Stimulated activated CD8-positive, alpha-beta memory T cell treated with anti-CD3 and anti-CD28 coated beads, Interleukin-4, amount 100 ng/mL, for 1 hour (primary cell): ENCODE measurements at places on chromosomes 16 and 17.

DNA sequence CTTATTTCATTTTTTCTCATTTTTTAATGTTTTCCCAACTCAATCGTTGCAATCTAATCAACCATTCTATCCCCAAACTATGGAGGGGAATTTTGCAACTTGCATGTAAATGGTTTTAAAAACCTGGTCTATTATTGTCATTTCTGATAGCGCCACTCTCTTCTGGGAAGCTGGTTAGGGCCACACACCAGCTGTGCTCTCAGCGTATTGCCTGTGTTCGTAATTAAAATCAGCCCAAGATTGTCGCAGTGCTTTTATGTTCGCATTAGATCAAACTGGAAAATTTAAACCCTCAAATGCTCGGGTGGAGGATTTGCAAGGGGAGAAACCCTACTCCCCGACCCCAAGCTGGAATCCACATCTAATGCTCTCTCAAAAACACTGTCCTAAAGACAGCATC lies 123.5 kb upstream of the CACNG5 start:
- no peak for DNase-seq

- no peak for DNase-seq
These were observed 20.6 kb downstream of the TPPP3 start for GRCh38 chr16:67372664-67373063.

GRCh38 chr17:1644493-1645206 lies 882 bp downstream of the SCARF1 start:
- no peak for DNase-seq

GRCh38 chr16:67287960-67288359 lies 8.6 kb downstream of the PLEKHG4 start:
- no peak for DNase-seq

DNA sequence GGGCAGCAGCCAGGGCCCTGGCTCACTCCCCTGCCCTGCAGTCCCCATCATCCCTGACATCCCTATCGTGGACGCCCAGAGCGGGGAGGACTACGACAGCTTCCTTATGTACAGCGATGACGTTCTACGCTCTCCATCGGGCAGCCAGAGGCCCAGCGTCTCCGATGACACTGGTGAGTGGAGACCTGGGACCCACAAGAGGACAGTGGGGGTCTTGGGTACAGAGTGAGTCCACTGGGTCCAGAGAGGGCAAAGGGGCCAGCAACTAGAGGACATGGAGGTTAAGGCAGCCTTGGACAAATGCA lies 12.6 kb downstream of the GALK1 start:
- no peak for DNase-seq

DNA sequence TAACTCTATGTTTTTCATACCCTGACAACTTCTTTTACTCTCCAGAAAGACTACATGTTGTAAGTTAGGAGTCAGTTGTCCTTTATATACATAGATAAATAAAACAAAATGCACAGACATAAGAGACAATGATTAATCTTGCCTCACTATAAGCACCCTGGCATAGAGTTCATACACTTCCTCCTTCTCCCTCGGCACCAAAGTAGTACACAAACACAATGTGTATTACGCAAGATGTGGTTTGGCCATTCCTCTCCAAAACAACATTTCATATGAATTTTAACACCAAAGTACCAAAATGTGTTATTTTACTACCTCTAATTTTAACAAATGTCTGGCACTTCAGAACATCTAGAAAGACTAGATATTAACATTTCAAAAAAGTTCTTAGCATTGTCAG lies 17.2 kb upstream of the SLFN11 start:
- no peak for DNase-seq

GRCh38 chr17:42809250-42809649 lies 10.6 kb downstream of the CNTD1 start:
- DNase-seq, result no peak

DNA sequence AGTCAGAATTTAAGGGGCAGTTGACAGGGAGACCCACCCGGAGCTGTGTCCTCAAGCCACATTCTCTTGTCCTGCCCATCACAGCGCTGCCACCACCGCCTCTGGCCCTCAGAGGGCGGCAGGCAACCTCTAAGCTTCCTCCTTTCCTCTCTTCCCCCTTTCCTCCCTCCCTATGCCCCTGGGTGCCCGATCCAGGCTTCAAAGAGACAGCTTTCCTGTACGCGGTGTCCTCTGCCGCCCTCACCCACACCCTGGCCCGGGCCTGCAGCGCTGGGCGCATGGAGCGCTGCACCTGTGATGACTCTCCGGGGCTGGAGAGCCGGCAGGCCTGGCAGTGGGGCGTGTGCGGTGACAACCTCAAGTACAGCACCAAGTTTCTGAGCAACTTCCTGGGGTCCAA lies 23.5 kb downstream of the WNT9B start:
- DNase-seq, result no peak

GRCh38 chr16:67129422-67129821 lies 19.7 kb downstream of the PHAF1 start:
- no peak for DNase-seq

- DNase-seq, result no peak
These were observed 33.1 kb downstream of the ZNF423 start for GRCh38 chr16:49822649-49823370.

DNA sequence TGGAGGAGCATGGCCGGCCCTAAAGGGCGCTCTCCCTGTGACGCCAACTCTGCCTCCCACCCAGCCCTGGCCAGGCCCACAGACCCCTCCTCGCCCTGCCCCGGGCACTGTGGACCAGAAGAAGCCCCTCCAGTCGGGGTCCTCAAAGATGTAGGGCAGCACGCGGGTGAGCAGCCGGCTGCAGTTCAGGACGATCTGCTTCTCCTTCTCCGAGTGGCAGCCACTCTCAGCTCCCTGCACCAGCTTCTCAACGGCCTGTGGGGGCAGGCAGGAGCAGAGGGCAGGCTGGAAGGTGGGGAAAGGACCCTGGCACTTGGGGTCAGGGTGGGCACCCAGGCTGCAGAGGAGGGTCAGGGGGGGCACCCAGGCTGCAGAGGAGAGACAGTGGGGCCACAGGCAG lies 8.9 kb downstream of the HID1 start:
- no peak for DNase-seq

- DNase-seq, result no peak
These were observed at the start of gene ABCA6 for GRCh38 chr17:69141431-69142174. Gene ABCA6, minus strand, starts transcription at chr17:69141895. Its CDS starts 1,192 bp downstream, at chr17:69140703.

DNA sequence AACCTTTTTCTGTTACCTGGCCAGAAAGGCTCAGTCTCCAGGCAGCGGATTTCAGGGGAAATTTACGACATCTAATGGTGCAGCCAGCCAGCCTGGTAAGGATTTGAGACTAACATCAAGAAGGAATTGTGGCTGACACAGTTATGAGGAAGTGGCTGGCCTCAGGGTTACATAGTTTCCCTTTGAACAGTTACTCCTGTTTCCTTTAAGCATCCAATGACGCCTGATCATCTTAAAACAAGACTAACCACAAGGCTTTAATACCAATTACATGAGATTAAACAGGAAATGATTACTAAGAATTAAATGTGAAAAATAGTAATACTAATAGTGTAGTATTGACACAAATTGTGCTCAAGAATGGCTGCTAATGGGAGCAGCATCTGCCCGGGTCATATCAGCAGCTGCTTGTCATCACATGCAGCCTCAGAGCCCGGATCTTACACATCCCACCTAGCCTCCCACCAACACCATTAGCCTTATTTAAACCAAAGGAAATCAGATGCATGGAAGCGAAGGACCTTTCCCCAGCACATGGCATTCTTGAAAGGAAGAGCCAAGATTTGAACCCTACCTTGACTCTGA lies 431.8 kb downstream of the PMP22 start:
- no peak for DNase-seq

DNA sequence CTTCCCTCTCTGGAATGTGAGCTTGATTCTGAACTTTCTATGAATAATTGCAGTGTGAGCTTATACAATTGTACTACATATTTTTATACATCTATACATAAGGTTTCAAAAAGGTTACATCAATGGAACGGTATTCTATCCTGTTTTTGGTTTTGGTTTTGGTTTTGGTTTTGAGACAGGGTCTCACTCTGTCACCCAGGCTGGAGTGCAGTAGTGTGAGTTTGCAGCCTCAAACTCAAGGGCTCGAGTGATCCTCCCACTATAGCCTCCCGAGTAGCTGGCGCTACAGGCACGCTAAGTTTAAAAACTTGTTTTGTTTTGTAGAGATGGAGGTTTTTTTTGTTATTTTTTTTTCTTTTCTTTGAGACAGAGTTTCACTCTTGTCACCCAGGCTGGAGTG lies 1.1 kb downstream of the CTRB1 start:
- DNase-seq, result no peak
